ENCODE measurements at places on chromosomes 3 and 15.

- DNase-seq, result no peak
Observed at GRCh38 chr3:34207002-34207401, 408.6 kb downstream of the PDCD6IP start.

- no peak for DNase-seq
Observed at GRCh38 chr15:39312984-39313383, 267.9 kb upstream of the THBS1 start.

DNA sequence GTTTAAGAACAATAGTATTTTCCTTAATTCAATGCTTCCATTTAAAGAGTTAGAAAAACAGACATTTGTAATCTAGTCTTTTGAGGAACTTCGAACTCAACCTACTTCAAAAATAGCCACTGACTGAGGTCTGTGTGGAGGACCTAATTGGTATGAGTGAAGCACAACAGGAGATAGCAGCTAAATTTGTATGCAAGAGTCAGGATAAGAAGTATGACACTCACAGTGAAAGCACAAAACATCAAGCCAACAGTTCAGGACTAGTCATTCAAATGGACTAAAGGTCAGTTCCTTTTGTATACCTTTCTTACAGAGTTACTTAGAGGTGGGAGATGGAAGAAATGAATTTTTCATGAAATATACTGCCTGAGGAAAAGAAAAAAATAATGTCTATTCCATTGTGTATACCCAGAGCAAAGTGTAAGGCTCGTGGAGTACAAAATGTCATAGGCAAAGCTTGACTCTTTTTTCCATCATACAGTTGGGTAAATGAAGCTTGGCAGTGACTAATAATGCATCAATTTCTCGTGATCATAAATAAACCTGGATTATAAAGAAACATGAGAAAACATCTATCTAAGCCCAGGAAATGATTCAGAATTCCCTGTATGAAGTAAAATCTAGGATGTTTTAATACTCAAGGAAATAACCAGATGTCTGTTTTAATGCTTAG, 1005.2 kb upstream of the CADM2 start:
- DNase-seq, result no peak

DNA sequence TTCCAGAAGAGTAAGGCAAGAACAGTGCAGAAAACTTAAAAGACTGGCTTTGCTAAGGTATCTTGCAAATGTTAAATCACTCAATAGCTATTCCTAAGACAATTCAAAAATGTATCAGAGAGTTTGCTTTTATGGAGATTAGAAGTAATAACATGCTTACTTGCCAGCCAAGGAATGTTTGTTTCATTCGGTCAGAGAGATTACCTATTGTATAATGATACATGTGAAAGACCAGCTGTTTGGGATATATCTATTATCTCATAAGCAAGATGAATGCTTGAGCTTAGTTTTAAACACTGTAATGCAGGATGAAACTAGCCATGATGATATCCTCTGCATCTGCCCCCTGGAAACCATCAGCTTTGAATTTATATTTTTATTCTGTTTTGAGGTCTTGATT, 70.7 kb downstream of the MAP2K5 start:
- no peak for DNase-seq

DNA sequence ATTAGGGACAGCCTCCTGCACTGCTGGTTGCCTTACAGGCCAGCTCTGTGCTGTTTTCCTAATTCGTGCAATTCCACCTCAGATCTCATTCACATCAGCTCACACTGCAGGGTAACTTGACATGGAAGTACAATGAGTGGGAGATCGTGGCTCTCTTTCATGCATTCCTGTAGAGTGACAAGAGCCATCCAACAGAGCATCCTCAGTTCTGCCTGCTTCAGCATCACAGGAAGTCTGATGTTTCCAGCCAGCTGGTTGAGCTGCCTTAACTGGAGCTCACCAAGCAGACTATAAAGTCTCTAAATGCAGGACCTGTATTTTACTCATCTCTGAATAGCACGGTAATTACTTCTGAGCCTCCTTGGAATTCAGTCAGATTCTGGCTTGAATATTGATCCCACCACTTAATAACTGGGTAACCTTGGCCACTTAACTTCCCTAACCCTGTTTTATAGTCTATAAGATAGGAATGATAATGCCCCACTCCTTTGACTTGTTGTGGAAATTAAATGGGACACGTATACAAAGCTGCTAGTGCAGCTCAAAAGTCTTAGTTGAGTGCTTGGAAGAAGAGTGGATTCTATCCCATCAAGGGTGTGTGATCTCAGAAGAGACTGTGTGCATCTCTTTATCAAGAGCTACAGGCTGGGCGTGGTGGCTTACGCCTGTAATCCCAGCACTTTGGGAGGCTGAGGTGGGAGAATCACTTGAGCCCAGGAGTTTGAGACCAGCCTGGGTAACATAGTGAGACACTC, 1.4 kb upstream of the DIS3L start:
- no peak for DNase-seq

GRCh38 chr3:139756529-139757103, 78.8 kb upstream of the NMNAT3 start:
- no peak for DNase-seq

DNA sequence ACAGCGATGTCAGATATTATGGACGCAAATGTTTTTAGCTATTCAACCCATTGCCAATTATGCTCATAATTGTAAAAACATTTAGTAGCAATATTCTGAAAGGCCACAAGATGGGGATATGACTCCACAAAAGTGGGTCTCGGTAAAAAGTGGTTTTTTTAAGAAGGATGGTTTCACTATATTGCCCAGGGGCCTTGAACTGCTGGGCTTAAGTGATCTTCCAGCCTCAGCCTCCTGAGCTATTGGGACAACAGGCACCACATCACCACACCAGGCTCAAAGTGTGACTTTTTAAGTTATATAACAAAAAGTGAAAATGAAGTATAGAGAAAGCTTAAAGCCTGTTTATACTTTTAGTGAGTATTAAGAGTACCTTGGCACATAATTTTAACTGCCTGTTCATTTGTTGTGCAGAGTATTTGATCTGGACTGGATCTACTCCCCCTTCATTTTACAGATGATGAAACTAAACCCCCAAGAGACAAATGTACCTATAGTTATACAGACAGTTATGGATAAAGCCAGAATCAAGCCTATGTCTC, 9.4 kb downstream of the NAA50 start:
- peak; percentile 26 for DNase-seq

DNA sequence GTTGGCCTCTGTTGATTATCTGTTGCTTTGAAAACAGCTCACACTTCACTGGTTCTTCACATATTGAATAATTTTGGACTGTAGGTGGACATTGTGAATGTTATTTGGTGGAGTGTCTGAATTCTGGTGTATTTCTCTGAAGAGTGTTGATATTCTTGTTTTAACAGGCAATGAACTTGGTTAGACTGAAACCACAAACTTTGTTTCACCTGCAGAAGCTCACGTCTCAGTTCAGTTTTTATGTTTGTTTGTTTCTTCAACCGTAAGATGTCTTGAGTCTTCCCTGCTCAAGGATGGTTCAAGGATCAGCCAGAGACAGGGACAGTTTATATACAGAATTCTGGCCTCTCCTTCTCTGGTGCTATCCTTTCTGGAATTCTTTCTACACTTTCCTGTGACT, 43.6 kb downstream of the C3orf20 start:
- no peak for DNase-seq

DNA sequence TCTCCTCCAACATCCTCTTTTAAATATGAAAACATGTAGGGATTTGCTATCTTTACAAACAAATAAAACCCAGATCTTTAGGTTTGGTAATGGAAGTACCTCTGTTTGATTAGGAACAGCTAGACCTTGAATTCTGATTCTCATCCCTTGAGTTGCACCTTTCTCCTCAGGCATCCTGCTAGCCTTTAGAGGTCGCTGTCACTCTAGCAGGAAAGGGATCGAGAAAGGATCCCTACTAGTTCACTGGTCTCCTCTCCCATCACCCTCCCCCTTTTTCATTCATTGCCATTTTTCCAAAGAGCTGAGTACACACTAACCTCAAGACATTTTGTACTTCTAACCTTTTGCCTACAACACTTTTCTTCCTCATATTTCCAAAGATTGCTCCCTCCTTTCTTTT, 569.8 kb downstream of the RBMS3 start:
- DNase-seq, result no peak

Data from ovary (tissue), 10 donors.